ENCODE measurements at places on chromosomes 5 and 9.

DNA sequence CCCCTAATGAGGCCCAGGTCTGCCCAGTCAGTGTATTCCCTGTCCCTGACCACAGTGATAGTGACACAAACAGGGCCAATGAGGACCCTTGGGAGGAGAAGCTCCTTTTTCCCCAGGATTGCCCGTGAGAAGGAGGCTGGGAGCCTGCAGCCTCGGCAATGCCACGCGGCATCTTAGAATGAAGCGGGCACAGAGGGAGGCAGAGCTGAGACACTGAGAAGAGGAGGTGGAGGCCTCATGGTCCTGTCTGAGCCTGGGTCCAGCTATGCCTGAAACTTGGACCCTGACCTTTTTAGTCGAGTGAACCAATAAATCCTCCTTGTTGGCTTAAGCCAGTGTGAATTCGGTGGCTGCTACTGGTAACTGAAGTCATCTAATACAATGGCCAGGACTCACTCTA, 28.4 kb downstream of the STC2 start:
- DNase-seq = no peak

GRCh38 chr5:148708854-148709253, 54.5 kb upstream of the HTR4 start:
- DNase-seq = no peak

DNA sequence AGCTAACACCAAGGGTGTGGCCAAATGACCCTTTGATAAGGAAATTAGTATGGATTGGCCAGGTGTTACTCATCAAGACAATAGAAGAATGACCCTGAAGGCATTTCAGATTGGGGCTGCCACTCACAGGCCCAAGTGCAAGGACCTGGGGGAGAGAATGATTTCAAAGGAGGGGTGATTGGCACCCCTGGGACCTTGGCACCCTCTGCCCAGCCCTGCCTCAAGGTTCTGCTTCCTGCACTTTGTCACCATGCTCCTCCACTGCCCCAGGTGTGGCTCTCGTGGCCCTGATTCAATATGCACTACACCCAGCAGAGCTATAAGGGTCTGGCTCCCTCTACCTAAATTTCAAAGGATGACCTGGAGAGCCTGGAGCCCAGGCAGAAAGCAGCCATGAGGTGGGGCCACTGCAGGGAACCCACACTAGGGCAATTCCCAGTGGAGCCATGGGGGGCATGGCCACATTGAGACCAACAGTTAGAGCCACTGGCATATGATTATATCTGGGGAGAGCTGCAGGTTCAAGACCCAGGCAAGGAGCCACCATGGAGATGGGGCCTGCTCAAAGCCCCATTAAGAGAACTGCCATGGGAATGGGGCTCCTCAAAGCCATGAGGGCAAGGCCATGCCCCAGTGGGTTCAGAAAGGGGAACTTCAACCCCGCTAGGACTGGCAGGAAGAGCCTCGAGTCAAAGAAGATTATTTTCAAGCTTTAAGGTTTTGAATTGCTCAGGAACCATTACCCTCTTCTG, 93.0 kb downstream of the CEMIP2 start:
- DNase-seq = no peak

DNA sequence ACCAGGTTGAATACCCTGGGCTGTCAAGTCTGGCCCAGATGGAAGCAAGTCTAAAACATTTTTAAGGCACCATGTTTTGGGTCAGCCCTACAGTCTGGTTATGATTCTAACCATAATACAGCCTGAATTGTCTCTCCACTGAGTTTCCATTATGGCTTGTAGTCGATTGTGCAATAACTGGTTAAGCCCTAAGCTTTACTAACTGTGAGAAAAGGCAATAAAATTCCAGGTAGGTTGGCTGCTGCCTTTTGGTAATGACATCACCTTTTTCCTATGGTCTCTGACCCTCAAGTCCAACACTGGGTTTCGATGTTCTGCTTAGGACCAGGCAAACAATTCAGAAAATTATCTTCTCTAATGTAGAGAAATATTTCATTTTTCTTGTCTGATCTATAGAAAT, 243.3 kb downstream of the ACTL7B start:
- DNase-seq = no peak

- no peak for DNase-seq
Observed at GRCh38 chr9:90787771-90788460, 13.7 kb upstream of the SYK start.

GRCh38 chr5:40446910-40447309, 232.8 kb upstream of the PTGER4 start:
- no peak for DNase-seq

- DNase-seq = no peak
Observed at GRCh38 chr5:122774519-122774860, 390 bp upstream of the SNX2 start.

GRCh38 chr9:114028646-114029045, 49.5 kb downstream of the AMBP start:
- DNase-seq = no peak

- no peak for DNase-seq
Observed at GRCh38 chr9:69645488-69645887, 26.7 kb downstream of the APBA1 start.

DNA sequence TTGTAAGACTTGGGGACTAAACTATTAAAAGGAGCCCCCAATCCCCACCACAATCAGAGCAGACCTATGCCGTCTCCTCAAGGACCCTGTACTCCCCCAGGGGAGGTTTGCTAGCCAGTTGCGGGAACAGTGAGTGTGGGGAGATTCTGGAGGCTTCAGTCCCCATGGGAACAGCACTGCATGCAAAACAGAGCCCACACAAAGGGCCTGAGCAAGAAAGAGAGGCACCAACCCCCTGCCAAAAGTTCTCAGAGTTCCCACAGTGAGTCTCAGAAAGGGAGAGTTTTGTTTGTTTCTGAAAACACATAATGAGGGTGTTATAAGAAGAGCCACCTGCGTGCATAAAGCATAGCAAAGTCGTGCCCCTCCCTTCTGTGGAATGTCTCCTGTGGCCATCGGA, 56.6 kb downstream of the CFAP90 start:
- DNase-seq = no peak

GRCh38 chr5:149735066-149735465, 5.0 kb downstream of the PPARGC1B start:
- no peak for DNase-seq
